ENCODE measurements at places on chromosomes 7 and 10.

- DNase-seq = no peak
These were observed 108.7 kb downstream of the DOCK1 start for GRCh38 chr10:127013691-127014473.

- DNase-seq = no peak
These were observed 118.9 kb downstream of the APBB1IP start for GRCh38 chr10:26556748-26557640.

DNA sequence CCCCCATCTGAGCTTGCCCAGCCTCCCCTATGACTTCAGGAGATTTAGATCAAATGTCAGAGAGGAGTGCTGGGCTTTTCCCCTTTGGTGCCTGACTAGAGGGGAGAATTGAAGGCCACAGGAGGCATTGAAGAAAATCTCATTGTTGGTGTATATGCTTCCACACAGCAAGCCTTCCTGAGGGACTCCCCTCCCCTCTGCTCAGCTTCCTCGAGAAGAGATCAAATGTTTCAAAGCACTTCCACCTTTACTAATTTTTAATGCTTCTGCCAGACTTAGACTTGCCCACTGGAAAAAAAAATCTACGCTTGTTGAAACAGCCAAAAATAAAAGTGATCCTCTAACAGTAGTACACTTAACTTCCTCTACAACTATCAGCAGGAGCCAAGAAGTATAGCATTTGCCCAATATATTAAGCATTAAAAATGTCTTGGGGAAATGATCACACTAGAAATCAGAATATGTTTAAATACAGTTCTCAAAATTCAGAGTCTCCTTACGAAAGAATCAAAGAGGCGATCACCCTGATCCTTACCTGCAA, 79.3 kb downstream of the FZD1 start:
- DNase-seq = no peak

DNA sequence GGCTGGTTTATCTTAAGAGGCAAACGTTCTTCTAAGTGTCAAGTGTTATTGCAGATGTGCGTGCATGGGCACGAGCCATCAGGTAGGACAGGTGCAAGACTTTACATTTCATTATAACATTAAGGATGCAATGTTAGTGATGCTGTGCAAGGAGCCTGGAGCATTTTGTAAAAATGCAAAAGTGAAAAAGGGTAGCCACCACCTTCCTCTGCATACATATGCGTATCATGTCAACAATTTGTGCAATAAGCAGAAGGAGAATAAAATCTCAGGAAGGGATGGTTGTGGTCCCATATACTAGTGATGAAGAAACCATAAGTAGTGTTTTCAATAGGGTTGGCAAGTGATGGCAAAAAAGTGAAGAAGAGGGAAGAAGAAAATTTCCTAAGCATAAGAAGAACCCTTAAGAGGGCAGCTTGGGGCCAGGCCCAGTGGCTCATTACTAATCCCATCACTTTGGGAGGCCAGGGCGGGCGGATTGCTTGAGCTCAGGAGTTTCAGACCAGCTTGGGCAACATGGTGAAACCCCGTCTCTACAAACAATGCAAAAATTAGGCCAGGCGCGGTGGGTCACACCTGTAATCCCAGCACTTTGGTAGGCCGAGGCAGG, 7.5 kb downstream of the PIK3AP1 start:
- no peak for DNase-seq

- DNase-seq = no peak
These were observed 2.3 kb downstream of the IGF2BP3 start for GRCh38 chr7:23467806-23468525.

- no peak for DNase-seq
These were observed 16.3 kb downstream of the CFAP46 start for GRCh38 chr10:132926070-132926469.

GRCh38 chr10:62496925-62497324, 122.8 kb downstream of the ZNF365 start:
- DNase-seq = no peak

GRCh38 chr10:79374312-79375191, 27.3 kb downstream of the PPIF start:
- DNase-seq = no peak

DNA sequence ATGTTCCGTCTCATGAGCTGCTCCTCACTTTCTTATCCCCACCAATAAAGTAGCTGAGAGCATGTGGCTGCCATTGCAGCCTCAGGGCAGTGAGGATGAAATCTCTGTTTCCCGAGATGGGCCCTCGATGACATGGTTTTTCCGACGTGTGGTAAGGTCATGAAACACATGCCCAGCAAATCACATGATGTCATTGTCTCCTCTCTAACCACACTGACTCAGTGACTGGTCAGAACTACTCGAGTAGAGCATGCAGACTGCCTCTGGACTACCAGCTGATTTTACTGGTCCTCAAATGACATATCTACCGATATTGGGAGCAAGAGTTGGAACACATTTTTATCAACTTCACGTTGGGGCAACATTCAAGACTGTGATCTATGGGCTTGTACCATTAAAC, 786.1 kb downstream of the CNTNAP2 start:
- DNase-seq = no peak

DNA sequence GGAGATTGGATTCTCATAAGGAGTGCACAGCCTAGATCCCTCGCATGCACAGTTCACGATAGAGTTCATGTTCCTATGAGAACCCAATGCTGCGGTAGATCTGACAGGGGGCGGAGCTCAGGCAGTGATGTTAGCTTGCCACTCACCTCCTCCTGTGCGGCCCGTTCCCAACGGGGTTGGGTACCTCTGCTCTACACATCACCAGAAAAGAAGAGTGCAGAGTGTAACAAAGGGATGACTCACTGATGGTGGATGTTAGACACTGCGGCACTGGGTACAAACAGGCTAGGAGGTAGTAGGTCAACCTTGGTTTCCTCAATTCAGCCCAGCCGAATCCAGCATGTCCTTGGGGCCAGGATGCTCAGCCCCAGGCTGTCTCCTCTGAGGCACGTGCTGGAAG, 66.8 kb upstream of the CHST15 start:
- DNase-seq = no peak
